ENCODE measurements at places on chromosomes 16 and 17.

DNA sequence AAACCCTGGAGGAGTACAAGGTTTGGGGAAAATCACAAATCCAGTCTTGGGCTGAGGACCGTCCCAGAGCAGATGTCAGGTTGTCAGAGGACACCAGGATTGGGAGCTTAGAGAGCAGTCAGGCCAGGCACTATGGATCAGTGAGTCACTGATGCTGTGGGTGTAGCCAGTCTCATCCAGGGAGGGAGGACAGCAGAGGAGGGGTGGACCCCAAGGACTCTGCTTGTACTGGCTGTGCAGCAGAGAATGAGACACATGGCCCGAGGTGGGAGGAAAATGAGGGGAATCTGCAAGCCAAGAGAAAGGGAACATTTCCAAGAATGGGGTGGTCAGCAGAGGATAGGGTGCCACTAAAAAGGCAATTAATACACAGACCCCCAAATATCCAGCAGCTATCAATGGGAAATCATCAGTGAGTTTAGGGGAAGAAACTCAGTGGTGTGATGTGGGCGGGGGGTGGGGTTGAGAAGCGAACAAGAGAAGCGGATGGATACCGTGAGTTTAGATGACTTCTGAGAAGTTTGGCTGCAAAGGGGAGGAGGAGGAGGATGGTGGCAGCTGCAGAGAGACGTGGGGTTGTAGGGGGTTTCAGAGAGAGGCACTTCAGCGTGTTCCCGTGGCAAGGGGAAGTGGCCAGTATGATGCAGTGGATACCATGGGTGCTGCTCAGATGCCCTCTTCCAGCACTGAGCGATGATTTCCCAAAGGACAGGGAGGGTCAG is 43.9 kb downstream of the ARHGAP27 start:
- DNase-seq = no peak

DNA sequence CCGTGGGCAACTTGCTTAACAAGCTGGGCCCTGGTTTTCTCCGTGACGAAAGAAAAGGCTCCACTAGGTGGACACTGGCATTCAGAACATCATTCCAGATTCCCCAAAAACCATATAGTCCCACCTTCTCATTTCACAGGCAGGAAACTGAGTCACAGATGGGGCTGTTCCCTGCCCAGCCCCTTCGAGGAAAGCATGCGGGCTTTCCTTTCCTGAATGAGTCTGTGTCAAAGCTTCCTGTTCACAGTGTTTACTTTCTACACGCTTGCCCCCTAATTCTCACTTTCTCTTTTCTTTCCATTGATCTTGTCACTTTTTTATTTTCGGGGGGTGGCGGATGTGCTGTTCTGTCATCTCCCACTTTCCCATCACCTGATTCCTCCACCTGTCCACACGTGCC is 10.3 kb upstream of the LGALS9 start:
- DNase-seq = no peak

DNA sequence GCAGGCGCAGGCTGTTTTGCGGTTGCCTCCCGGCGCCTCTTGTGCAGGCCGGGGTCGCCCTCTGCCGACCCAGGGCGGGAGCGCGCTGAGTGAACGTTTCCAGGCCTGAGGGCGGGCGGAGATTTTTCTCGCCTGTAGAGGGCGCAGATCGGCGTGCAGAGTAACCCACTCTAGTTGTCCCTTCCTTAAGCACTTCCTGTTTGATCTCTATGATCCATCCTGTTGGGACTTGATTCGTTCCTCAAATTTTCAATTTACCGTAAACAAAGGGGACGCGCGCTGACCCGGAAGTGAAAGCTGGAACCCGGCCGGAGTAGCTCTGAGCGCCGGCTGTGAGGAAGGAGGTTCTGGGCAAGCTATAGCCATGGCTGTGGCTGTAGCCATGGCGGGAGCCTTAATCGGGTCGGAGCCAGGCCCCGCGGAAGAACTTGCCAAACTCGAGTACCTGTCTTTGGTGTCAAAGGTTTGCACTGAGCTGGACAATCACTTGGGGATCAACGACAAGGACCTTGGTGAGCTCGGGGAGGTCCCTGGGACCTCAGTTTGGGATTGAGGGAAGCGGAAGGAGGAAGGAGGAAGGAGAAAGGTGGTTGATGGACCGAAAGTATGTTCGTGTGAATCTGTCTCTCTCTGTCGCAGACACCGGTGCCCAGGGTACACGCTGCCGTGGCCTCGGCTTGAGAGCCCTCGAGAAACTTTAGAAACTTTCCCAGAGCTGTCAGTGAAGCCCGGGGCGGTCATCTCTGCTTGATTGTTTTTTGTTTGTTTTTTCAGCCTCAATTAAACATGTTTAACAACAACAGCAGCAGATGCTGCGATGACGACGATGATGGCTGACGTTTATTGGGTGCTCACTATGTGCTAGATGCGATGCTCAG is at the start of gene DHX8:
Gene DHX8 (plus strand): TSS at position 302 of the 878 bp plus-strand sequence. CDS start 63 bp downstream, at position 365.
- DNase-seq = peak; percentile 88

- DNase-seq = no peak
These were observed 51.6 kb upstream of the ETV4 start for GRCh38 chr17:43597624-43598356.

DNA sequence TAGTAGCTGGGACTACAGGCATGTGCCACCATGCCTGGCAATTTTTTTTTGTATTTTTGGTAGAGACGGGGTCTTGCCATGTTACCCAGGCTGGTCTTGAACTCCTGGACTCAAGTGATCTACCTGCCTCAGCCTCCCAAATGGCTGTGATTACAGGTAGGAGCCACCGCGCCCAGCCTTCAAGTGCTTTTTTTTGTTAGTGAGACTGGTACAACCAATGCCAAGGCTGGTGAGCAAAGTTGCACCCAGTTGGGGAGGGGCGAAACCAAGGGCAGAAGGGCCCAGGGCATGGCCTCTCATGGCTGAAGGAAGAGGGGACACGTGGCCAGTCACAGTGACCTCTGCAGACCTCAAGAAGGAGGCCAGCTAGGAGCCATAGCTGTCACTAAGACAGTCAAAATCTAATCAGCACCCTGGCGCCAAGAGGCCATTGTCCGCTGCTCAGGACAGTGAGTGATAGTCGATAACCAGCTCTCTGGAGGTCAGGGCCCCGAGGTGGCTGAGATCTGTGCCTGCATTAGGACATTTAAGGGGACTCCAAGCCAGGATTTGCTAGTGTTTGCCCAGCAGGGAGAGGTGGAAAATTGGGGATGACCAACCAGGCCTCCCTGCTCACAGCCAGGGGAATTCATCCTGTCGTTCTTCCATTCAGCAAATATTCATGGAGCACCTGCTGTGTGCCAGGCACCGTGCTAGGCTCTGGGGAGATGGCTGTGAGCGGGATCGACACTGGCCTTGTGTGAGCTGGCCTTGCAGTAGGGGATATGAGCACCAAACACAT is 10.2 kb downstream of the IL4R start:
- no peak for DNase-seq
